Amygdala (tissue), 56 donors: ENCODE measurements at places on chromosomes 16 and 17.

DNA sequence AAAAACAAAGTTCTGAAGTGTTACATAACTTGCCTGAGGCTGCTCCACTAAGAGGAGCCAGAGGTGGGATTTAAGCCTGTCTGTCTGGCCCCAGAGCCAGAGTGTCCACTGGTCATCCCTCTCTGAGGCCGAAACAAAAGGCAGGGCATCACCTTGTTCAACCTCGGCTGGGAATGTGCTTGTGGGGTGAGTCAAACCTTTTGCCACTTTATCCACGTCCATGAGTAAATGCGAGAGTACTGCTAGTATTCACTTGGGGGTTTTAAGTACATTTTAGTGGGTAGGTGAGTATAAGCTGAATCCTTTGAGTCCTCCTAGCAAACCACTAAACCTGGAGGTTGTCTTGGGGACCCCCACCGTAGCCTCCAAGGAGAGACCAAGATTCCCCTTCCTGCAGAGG lies 103.5 kb downstream of the STX8 start:
- DNase-seq, result no peak

- DNase-seq, result no peak
Measured at GRCh38 chr17:72416905-72417304, 296.1 kb downstream of the SOX9 start.

- DNase-seq, result no peak
Measured at GRCh38 chr16:4399001-4399730, 17.2 kb downstream of the CORO7 start.

DNA sequence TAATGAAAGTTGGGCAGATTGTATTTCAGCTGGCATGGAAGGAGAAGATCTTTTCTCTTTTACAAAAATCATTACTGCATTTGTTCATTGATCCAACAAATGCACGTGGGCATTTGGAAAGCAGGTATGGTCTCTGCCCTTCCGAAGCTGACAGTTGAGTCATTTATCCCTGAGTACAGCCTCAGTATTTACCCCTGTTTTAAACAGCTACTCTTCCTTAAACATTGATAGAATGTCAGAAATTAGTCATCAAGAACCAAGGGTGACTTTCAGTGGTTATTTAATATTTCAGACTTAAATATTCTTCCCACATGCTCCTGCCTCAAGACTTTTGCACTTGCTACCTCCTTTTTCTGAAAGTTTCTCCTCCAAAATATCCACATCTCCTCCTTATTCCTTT lies 226.7 kb upstream of the HSBP1 start:
- no peak for DNase-seq

DNA sequence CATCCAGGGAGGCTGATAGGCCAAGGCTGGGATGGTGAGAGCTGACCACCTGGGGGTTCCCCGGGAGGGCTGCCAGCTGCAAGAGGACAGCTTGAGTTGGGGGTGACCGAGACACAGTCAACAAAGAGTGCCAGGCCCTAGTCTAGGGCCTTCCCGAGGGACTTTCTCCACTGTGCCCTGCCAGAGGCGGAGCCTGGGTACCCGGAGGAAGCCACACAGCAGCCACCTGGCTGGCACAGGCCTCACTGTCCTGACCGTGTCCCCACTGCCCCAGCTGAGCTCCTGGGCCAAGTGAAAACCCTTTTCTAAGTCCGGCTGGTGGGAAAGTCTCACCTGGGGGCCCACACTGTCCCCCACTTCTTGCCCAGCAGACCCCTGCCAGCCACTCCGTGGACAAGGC lies 71.9 kb upstream of the GSE1 start:
- no peak for DNase-seq

- DNase-seq, result no peak
Measured at GRCh38 chr17:21376759-21377690, 868 bp downstream of the KCNJ12 start.

DNA sequence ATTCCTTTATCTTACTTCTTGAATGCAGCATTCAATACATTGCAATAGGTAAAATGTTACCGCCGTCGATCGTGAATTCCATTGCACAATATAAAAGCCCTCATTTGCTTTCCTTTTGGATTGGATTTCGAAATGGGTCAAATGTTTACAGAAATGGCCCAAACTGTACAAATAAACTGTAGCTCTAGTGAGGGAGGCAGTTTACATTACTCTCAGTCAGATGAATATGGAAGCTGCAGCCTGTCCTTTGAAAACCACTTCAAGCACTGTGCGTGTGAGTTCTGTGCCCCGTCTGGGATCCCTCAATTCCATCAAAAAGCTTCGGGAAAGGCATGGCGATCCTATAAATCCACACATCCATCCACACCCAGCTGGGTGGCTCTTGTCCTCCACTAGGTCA lies 258.6 kb upstream of the FOXF1 start:
- DNase-seq, result no peak

DNA sequence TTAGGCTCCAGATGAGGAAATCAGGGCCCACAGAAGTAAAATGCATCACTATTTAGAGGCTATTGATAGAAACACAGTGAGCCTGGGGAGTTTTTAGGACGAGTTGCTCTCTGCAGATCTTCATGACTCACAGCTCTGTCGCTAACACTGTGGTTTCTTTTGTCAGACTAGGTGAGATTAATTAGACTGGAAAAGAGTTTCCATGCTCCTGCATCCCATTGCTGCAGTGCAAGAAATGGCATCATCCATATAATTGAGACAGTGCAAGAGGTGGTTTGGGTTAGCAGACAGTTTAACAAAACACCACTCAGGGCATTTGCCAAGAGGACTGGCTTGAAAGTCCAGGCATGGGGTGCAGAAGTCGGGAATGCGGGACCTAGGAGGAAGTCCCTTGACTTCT lies 198.8 kb upstream of the CACNG5 start:
- DNase-seq, result no peak

DNA sequence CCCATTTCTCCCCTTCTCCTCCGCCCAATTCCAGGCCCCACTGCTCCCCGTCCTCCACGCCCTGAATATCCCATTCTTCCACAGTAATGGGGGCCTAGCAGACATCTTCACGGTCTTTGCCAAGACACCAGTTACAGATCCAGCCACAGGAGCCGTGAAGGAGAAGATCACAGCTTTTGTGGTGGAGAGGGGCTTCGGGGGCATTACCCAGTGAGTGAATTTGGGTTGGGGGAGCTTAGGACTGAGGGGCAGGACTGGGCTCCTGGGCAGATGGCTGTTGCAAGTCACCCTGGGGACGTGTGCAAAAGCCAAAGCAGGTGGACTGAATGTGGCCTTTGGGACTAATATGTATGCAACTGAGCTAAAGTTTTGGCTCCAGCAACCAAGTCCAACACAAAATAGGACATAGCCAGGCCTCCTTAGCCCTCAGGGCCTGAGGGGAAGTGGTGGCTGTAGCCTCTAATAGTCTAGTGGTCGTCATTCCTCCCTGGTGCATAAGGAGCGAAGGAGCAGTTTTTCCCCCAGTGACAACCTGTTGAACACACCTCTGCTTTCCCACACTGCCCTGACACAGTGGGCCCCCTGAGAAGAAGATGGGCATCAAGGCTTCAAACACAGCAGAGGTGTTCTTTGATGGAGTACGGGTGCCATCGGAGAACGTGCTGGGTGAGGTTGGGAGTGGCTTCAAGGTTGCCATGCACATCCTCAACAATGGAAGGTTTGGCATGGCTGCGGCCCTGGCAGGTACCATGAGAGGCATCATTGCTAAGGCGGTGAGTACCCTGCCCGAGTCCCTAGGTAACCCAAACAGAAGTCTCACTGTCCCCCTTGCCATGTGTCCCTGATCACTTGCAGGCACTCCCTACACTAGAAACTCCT lies 2.6 kb downstream of the ACADVL start:
- DNase-seq, result no peak

GRCh38 chr17:19011581-19011980 lies 7.0 kb upstream of the FAM83G start:
- DNase-seq, result no peak

- no peak for DNase-seq
Measured at GRCh38 chr17:81424151-81425017, 29.1 kb downstream of the BAHCC1 start.

- peak; percentile 87 for DNase-seq
Measured at GRCh38 chr16:75555213-75555706, 792 bp downstream of the TMEM231 start.

DNA sequence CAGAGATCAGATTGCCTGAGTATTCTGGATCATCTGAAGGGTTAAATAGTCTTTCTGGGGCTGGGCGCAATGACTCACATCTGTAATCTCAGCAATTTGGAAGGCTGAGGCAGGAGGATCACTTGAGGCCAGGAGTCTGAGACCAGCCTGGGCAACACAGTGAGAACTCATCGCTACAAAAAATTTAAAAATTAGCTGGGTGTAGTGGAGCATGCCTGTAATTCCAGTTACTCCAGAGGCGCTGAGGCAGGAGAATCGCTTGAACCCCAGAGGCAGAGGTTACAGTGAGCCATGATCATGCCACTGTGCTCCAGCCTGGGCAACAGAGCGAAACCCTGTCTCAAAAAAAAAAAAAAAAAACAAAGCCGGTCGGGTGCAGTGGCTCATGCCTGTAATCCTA lies 15.7 kb downstream of the MVP start:
- DNase-seq, result no peak

- DNase-seq, result no peak
Measured at GRCh38 chr17:945672-946071, 33.9 kb downstream of the NXN start.
